Stimulated activated CD8-positive, alpha-beta memory T cell treated with anti-CD3 and anti-CD28 coated beads, Interleukin-4, amount 100 ng/mL, for 24 hours (primary cell): ENCODE measurements at places on chromosomes 7 and 10.

DNA sequence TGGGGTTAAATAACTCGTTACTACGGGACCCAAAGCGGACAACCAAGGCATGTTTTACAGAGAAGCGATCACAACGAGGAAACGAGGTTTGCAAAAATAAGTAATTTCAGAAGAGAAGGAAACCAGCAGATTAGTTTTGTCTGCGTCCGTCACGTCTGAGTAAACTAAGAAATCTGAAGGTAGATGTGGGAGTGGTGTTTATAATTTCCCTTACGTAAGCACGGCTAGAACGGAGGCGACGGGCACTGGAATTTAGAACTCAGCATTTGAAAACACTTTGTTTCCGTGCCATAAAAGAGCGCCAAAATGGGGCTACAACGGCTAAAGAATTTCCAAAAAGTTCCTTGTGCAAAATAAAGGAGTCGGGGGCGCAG lies 718 bp upstream of the UMAD1 start:
- peak; percentile 24 for DNase-seq

DNA sequence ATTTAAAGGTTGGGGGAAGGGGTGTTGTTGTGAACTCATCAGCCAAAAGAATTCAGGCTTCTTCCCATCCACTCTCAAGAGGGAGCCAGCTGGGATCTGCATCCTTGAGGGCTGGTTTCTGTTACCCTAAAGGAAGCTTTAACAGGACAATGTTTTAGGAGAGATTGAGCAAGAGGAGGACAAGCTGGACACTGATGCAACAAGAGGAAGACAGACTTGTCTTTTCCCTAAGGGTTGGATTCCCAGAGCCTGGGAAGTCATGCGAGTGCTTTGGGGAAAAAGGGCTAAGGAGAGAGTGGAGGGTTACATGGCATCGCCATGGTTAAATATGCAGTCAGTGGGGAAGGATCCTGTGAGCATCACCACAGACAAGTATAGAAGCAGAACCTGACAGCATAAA lies 47.6 kb upstream of the PDE1C start:
- no peak for DNase-seq

DNA sequence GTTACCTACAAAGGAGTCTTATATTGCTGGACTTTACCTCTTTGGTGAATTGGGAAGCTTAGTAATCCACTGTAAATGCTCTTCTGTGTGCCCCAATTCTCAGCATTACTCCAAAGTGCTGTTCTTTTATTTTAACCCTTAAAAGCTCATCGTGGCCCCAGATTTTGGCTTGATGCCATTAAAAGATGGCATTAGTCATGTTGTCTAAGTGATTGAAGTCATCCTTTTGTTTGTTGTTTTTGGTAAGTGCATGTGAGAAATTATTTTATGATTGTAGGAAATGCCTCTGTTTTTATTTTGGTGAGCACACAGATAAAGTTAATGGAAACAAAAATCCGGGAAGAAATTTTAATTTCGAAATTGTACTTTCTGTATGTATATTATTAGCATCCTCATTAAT lies 82.5 kb upstream of the GATA3 start:
- DNase-seq = no peak

DNA sequence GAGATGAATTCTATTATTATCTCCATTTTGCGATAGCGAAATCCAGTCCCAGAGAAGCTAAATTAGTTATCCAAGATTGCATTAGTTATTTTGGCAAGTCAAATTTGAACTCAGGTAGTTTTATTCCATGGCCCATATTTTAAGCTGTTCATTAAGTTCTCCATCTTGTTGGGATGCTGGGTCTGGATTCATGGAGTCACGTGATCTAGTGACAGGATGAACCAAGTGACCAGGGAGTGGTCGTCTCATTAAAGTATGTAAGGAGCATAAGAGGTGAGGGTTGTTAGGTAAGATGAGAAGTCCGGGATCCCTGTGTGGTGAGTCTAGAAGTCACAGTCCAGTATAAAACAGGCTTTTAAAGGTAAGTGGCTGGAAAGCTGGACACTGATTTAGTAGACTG lies 740.5 kb downstream of the PCDH15 start:
- DNase-seq = no peak

DNA sequence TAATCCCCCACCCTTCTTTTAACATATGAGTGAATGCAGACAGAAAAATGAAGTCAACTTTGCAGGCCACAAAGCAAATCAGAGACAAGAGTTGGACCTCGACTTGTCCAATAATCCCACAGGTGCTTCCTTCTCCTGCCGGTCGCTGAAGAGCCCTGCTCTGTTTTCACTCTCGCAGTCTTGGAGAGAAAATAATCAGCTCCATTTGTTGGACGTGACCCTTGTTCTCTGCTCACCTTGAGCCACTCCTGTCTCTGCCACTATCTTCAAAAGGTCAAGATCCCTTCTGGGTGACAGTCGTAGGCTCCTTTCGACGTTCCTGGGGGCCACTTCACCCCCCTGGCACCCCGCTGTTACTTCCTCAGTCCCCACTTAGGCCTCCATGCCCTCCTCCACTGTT lies 2.8 kb upstream of the KLF6 start:
- DNase-seq = no peak

- no peak for DNase-seq
Observed at GRCh38 chr7:151425670-151426440, 14.1 kb downstream of the CRYGN start.

GRCh38 chr7:50766849-50767207 lies 15.9 kb downstream of the GRB10 start:
- DNase-seq = no peak

GRCh38 chr7:2093843-2094220 lies 138.9 kb downstream of the MAD1L1 start:
- no peak for DNase-seq

GRCh38 chr10:13327534-13327933 lies 20.6 kb downstream of the SEPHS1 start:
- DNase-seq = no peak
